NCI-H460 (cell line): ENCODE measurements at places on chromosomes 11 and 22.

DNA sequence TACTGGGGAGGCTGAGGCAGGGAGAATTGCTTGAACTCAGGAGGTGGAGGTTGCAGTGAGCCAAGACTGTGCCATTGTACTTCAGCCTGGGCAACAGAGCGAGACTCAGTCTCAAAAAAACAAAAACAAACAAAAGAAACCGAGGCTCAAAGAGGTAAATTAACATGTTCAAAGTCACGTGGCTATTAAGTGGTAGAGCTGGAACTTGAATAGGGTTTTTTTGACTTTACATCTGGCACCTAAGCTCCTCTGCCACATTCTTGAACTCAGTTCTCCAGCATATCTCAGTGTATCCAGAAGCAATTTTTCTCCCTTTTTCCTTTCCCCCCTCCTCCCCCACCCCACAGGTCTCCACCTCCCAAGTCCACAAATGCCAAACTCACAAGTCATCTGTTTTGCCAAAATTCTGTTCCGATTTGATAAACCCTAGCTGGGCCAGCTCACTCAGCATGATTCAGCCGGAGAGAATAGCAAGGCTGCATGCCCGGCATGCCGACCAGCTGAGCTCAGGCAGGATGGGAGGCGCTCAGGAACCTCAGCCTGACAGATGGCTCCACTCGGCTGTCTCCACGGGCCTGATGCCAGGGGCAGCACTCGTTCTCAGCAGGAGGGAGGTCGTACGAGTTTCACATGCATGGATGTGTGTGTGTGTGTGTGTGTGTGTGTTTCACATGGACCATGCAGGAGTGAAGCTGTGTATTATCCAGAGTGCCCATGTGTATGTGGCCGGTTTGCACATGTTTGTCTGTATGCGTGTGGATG is 63.2 kb upstream of the RRAS2 start:
- peak; percentile 80 for DNase-seq

GRCh38 chr11:82731691-82732277 is 1.9 kb downstream of the FAM181B start:
- no peak for DNase-seq

DNA sequence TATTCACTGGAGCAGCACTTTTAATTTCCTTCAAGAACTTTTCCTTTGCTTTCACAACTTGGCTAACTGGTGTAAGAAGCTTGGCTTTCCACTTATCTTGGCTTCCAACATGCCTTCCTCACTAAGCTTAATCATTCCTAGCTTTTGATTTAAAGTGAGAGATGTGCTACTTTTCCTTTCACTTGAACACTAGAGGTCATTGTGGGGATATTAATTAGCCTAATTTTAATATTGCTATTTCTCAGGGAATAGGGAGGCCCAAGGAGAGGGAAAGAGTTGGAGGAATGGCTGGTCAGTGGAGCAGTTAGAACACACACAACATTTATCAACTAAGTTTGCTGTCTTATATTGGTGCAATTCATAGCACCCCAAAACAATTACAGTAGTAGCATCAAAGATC is 24.6 kb upstream of the CCDC90B start:
- no peak for DNase-seq

GRCh38 chr11:46339816-46340215 is 7.4 kb upstream of the DGKZ start:
- DNase-seq = no peak

DNA sequence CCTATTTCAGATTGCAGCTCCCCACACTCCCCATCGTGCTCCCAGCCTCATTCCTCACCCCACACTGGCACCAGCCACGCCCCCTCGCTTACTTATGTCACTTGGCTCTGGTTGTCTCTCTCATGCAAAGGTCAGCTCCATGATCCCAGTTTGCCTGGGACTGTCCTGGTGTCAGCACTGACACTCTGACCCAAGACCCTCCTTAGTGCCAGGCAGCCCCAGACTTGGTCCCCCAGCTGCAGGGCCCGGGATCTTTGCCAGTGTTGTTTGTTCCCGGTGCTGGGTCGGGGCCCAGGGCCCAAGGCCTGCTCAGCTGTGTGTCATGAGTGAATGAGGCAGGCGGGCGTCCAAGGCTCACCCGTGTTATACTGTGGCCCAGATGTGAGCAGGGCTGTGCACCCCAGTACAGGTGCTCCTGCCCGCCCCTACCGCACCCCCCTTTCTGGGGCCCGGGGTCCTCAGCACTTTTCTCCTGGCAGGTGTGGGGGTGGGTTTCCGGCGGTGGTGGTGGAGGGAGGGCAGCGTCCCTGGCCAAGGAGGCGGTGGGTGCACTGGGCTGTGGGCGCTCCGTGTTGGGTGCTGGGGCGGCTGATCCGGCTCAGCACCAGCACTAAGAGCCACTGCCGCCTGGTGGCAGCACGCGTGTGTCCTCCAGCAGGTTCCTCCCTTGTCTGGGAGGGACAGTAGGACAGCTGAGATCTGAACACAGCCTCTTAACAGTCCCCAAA is 19.5 kb downstream of the IL17REL start:
- peak; percentile 44 for DNase-seq

DNA sequence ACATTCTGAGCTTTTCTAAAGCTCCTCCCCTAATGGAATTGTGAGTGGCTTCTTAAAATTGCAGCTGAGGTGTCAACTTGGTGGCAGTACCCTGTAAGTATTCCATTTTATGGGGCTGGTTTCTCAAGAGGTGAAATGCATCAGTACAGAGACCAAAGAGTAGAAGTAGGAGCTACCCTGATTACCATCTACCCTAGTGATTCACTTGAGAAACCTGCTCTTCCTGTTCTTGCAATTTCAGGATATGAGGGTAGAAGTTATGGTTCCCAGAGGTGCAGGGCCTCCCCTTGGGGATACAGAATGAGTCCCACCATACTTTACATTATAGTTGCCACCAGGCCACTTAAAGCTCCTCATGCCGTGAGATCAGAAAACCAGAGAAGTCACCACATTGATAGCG is 944.6 kb downstream of the OPCML start:
- DNase-seq = no peak

DNA sequence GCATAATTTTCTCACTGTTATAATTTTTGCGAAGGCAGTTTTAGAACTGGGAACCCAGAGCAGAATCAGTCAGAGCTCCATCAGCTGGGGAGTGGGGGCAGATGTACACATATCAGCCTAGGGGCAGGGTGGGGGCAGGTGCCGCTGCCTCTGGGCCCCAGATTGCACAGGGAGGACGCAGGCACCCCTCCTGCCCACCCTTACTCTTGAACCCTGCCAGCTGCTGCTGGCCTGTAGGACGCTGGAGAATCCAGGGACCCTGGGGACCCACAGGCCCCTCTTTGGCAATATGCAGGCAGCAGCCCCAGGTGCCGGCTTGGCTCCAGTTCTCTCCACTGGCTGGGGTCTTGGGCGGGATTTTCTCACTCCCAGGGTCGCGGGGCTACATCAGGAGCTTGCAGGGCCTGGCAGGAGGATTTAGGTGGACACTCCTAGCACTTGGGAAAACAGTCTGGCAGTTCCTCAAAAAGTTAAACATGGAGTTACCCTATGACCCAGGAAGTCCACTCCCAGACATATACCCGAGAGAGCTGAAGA is 8.8 kb upstream of the CAPN5 start:
- DNase-seq = no peak

GRCh38 chr11:36500315-36500721 is 9.8 kb downstream of the TRAF6 start:
- no peak for DNase-seq

DNA sequence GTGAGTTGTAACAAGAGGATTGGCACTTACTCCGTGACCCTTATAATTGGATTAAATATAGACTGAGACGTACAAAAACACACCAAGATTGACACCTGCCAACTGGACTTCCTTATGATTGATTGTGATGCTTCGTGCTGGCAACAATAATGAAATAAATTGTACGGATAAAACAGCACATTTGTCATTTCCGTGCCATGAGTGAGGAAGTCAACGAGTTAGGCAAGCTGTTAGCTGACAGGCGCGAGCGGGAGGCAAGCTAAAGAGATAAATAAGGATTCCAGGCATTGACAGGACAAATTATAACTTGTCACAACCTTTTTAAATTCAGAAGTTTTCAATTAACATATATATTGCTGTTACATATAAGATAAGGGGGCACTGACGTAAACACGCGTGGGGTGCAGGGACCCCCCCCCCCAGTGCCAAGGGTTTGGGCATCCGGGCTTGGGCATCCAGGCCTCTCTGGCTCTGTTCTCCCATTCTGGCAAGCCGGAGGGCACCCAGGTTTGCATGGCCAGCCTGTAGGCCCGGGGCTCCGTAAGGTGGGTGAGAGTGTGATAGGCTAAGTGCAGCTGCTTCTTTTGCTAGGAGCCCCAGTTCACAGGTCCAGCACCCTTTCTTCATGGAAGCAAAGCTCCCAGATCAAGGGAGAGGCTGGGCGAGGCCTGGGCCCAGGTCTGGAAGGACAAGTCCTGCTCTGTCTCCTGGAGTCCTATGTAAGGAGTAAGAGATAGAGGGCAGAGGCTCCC is 11.2 kb upstream of the PAX6 start:
- DNase-seq = no peak

DNA sequence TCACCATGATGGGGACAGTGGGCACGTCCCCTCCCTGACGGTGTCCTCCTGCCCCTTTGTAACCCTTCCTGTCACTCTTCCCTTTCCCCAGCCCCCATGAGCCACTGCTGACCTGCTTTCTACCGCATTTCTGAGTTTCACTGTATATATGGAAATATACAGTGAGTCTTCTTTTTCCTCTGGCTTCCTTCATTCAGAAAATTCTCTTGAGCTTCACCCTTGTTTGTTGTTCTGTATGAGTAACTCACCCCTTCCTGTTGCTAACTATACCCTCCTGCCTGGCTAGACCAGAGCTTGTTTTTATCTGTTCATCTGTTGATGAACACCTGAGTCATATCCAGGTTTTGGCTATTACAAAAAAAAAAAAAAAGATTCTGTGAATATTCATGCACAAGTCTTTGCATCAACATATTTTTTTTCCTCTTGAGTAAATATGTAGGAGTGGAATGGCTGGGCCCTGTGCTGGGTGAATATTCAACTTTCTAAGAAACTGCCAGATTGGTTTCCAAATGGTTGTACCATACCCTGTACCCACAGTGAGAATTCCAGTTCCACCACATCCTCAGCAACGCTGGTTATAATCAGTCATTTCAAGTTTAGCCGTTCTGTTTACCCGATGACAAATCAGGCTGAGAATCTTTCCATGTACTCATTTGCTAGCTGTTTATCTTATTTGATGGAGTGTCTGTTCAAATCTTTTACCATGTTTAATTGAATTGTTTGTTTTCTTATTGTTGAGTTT is 62.0 kb downstream of the IGF2 start:
- no peak for DNase-seq

DNA sequence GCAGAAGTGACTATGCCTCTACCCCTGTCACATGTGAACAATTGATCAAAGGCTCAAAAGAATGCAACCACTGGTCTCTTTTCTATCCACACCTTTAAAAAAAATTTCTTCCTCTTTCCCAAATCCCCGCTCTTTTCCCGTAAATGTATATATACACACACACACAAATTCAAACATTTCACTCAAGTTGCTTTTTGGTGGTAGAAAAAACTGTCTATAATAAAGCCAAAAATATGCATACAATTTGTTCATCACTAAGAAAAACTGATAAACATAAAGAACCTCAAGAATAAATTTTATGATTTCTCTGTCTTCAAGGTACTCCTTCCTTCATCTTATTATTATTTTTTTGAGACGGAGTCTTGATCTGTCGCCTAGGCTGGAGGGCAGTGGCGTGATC is 5.6 kb downstream of the SMC1B start:
- no peak for DNase-seq

GRCh38 chr11:61054927-61055562 is 47.2 kb upstream of the CD5 start:
- no peak for DNase-seq

- DNase-seq = no peak
Observed at GRCh38 chr11:96085319-96085930, 161.5 kb upstream of the MTMR2 start.

- no peak for DNase-seq
Observed at GRCh38 chr22:48853627-48854240, 973.9 kb downstream of the BRD1 start.

DNA sequence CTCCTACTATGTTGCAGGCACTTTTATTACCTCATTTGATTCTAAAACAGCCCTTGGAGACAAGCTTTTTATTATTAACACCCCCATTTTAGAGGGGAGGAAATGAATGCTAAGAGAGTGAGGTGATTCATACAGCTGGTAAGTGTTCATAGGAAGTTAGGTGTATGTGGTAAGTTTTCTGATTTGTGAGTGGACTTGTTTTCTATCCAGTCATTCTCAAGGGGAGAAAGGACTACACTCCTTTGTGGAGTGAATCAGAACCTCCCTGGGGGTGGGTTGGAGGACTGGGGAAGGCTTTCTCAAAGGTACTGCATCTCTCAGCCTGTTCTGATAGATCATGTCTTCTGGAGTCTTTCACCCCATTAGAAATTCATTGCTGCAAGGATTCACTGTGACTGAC is 23.5 kb downstream of the PKNOX2 start:
- no peak for DNase-seq
